Spinal cord (tissue), 10 donors: ENCODE measurements at places on chromosomes 13 and 19. TPM values are rescaled to one million over a fixed set of nuclear protein-coding genes. Genes with fewer than 3 reads are reported as not detected.

The TNNI3 gene
- polyA plus RNA-seq = 5.5 TPM

The RHPN2 gene
- 10.3 TPM for polyA plus RNA-seq

DNA sequence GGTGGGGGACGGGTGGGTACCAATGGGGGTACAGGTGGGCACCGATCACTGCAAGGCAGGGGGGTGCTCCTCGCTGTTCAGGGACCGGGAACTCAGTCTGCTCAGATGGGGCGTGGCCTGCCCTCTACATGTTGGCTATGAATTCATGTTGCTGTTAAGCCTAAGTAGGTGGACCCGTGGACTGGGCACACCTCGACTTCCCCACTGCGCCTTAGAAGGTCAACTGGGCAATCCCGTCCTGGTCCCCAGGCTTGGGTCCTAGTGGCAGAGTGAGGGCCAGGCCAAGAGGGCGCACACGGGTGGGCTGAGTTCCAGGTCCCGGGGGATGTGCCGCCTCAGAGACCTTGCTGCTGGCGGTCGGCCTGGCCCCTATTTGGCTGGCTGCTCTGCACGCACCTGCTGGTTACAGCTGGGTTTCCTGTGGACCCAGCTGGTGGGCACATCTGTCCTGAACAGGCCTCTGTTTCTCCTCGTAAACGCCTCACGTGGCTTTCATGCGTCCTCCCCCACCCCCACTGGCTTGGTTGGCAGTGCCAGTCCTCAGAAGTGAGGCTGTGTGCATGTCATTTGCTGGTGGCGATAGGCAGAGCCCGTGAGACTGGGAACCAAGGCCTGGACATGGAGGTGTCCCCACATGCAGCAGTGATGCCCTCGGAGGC is 13.5 kb upstream of the ZNF554 start:
- DNase-seq = no peak

GRCh38 chr19:5895890-5896289 is 7.7 kb downstream of the NDUFA11 start:
- DNase-seq = no peak

The MIA gene
- polyA plus RNA-seq = 8.5 TPM

- DNase-seq = no peak
These were observed 44.5 kb downstream of the CERS4 start for GRCh38 chr19:8253678-8254077.

DNA sequence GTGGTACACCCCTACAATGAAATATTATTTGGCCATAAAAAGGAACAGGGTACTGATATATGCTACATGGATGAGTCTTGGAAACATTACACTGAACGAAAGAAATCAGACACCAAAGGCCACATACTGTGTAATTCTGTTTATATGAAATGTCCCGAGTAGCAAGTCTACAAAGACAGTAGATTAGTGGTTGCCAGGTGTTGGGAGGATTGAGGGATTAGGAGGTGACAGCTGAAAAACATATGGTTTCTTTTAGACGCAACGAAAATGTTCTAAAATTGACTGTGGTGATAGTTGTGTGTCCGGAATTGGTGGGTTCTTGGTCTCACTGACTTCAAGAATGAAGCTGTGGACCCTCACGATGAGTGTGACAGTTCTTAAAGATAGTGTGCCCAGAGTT is 35.1 kb downstream of the IL17D start:
- no peak for DNase-seq

DNA sequence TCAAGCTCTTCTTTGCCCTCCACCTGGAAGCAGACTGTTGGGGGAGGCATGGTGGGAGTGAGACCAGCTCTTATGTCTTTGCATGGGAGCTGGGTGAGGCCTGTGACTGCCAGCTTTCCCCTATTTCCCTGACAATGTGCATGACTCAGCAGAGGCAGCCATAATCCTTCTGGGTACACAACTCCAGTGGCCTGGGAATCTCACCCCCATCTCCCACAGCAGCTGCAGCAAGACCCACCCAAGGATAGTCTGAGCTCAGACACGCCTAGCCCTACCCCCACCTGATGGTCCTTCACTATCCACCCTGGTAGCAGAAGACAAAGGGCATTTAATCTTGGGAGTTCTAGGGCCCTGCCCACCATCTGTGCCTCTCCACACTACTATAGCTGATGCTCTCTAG is 41.4 kb upstream of the FGF14 start:
- no peak for DNase-seq

GRCh38 chr13:92224052-92224821 is 825.8 kb downstream of the GPC5 start:
- no peak for DNase-seq

DNA sequence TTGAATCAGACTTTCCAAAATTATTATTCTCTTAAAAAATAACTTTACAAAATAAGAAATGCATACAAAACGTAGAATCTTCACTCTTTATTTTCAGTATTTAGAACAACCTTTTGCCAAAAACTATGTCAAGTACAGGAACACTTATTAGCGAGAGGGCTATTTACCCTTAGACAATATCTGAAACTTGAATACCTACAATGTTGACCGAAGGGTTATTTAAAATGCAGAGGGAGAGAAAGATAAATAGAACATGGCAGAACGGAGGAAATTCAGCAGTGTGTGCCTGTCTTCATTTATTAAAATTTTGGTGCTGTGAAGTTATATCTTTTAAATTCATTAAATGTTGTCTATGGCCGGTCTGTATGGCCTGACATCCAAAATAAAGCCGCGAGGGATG is 198.8 kb downstream of the EFNB2 start:
- no peak for DNase-seq

DNA sequence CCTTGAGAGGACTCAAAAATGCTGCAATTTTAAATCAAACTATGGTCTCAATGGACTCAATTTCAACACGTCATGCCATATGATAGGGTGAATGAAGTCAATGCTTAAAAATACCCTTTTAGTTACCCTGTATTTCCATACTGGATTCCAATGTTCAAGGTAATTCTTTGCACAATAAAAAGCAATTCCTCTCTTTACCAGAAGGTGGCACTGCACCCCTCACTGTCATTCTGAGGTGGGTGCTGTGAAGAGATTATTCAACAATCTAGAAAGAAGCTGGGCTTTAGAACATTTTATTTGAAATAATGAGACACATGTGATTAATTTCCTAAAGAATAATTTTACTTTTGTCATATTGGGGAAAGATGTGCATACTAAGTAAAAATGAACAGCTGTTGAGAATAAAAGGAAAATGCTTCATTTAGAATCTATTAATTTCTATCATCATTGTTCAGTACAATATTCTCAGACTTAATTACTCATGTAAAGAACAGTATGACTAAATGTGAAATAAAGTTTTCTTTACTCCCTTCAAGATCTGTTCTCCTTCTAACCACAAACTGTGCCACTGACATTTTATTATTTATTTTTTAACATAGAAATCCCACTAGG is 789.1 kb downstream of the GPC5 start:
- no peak for DNase-seq
